ENCODE measurements at places on chromosomes 6 and 20.

DNA sequence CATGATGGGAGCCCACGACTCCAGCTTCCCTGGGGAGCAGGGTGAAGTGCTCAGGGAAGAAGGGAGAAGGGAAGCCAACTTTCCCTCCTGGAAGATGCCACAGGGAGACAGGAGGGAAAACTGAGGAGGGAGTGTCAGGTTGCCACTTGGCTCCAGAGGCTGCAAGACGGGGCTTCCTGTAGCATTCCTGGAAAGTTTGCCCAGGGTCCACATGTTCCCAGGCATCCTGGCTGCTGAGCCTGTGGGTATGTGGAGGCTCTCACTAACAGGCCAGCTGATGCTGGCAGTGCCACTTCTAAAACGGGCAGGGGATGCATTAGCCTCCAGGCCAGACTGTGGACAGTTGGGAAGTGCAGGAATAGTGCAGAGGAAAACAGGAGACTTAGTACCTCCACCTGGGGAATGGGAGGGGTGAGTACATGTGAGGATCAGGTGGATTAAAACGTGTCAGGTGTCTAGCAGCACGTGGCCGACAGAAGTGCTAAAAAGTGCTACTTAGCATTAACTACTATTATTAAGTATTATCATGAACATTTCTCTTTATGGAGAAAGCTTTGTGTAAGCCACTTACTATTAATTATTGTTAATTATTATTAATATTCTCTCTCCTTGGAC is 33.2 kb downstream of the BANF2 start:
- no peak for DNase-seq

- DNase-seq, result no peak
Measured at GRCh38 chr20:14997791-14998190, 660.4 kb upstream of the FLRT3 start.

GRCh38 chr6:157747370-157747769 is 75.7 kb upstream of the SNX9 start:
- DNase-seq, result no peak

DNA sequence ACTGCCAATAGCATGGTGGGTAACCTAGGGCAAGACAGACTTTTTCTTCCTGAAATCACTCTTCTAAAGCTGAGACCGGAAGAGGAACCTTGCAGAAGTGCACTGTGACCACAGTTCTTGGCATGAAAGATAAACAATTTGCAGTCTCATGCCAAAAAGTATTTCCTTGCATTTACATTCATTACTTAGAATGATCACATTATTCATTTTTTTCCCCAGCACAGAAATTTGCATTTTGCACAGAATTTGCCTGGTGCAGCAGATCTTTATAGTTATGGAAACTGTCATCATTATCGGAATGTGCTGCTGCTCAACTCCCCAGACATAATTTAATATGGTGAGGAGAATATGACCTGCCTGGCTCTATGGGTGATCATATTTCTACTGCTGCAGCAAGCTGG is 42.2 kb upstream of the EDN3 start:
- DNase-seq, result no peak

DNA sequence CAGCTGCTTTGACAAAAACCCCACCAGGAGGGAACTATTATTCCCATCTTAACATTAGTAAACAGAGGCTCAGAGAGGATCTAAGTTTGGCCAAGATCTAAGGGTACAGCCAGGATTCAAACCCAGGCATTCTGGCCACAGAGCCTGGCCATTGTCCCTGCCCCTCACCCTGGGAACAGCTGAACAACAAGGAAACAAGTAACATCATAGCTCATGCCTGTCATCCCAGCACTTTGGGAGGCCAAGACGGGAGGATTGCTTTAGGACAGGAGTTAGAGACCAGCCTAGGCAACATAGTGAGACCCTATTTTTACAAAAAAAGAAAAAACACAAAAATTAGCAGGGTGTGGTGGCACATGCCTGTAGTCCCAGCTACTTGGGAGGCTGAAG is 27.5 kb downstream of the TOX2 start:
- no peak for DNase-seq

DNA sequence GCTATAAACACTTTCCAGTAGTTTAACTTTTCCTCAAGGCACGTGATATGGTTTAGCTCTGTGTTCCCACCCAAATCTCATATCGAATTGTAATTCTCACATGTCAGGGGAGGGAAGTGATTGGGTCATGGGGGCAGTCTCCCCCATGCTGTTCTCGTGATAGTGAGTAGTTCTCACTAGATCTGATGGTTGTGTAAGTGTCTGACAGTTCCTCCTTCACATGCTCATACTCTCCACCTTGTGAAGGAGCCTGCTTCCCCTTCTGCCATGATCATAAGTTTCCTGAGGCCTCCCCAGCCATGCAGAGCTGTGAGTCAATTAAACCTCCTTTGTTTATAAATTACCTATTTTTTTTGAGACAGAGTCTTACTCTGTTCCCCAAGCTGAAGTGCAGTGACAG is 127.9 kb downstream of the DTNBP1 start:
- no peak for DNase-seq

DNA sequence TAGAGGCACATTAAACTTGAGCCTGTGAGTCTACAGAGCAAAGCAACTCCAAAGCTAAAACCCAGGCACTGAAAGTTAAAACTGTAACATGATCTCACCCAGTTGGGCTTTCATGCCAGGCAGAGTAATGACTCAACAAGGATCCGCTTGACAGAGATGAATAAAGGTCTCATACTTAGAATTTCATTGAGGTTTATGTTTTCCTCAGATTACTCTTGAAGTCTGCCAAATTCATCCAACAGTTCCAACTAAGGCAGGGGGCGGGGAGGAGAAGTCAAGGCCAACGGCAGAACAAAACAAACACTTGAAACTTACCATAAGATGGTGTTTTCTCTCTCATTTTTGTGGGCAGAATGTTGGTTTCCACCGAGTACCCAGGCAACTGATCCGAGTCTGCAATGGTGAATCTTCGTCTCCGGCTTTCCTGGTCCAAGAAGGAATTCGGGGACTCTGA is 54.0 kb upstream of the IPCEF1 start:
- no peak for DNase-seq

GRCh38 chr6:111450636-111451035 is 32.4 kb downstream of the REV3L start:
- DNase-seq, result no peak

DNA sequence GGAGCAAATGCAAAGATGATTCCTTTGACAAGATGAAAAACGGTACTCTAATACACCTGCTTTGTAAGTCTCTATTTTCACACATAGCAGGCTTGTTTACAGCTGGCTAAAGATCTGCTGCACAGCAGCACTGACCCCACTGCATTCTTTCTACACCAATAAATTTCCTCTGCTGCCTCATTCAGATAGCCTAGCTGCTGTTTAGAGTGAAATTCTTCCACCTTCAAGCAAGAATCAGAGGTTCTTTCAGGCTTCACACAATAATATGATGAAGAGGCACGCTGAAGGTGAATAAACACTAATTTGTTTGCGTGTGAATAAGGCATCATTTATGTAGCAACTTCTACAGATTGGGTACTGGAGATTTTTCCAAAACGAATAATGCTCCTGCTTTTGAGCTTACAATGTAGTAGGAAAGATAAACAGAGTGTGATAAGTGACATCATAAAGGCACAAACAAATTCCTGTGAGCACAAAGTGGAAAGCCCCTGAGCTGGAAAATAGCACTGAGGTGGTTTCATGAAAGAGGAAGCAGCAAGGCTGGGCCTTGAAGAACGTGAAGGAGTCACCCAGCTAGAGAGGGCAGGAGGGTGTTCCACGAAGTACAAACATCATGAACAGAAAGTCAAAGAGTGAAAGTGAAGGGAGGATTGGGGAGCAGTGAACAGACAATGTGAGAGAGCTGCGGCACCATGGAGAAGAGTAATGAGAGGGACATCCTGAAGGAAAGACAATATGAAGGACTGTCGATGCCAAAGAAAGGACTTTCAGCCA is 543.4 kb downstream of the CD83 start:
- peak; percentile 66 for DNase-seq

GRCh38 chr6:142697922-142698321 is 247.1 kb downstream of the HIVEP2 start:
- DNase-seq, result no peak

DNA sequence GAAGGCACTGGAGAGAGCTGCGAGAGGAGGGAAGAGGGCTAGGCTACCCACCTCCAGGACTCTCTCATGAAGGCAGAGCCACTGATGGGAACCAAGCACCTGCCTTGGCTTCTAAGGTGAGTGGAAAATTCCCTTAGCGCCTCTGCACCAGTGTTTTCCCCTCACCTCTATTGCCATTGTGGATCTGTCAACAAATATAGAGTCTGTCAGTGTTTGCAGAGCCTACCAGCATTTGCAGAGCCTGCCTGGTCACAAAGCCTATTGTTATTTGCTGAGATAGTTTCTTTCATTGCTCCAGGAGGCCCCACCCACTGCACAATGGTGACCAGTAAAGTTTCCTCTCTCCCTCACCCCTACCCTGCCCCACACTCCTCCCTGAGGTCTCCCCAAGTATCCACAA is 141.9 kb downstream of the MRPL14 start:
- no peak for DNase-seq

DNA sequence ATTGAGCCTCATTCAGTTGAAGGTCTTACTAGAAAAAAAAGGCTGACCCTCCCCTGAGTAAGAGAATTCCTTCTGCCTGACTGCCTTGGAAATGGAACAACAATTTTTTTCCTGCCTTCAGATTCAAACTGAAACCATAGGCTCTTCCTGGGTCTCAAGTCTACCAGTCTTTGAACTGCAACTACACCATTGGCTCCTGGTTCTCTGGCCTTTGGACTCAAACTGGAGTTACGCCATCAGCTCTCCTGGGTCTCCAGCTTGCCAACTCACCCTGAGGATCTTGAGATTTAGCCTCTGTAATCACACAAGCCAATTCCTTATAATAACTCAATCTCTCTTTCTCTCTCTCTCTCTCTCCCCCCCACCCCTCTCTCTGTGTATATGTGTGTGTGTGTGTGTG is 36.0 kb upstream of the SNX9 start:
- no peak for DNase-seq

DNA sequence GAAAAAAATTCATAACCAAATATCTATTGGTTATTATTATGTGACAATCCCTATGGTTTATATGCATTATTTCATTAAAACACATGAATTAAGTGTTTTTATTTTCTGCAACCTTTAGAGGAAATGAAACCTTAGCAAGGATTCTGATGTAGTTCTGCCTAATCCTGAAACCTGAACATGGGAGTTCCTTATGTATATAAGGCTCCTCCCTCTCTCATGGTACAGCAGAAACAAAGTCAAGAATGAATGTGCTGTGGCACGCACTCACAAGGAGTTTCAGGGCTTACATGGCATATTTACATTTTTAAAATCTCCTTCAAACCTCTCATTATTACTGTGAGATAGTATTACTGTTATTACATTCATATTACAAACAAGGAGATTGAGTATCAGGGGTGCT is 426.4 kb upstream of the CITED2 start:
- no peak for DNase-seq

GRCh38 chr20:45592574-45593189 is 13.6 kb upstream of the WFDC8 start:
- peak; percentile 40 for DNase-seq

DNA sequence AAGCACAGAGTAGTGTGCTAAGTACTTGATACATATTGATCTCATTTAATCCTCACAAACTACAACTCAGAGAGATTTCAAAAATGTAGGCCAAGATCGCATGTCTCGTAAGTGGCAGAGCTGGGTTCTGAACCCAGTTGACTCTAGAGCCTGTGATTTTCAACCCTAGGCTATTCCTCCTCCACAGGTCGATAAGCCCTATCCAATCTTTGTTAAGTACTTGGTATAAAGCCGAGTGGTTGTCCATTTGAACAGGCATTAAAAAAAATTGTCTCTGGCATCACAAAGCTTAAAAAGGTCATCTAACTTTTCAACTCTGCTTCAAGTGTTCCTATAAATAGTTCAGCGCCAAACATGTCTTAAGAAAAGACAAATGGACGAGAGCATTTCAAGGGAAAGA is 37.4 kb downstream of the LYRM4 start:
- no peak for DNase-seq

GRCh38 chr20:43836790-43837189 is 77.9 kb upstream of the TOX2 start:
- no peak for DNase-seq

DNA sequence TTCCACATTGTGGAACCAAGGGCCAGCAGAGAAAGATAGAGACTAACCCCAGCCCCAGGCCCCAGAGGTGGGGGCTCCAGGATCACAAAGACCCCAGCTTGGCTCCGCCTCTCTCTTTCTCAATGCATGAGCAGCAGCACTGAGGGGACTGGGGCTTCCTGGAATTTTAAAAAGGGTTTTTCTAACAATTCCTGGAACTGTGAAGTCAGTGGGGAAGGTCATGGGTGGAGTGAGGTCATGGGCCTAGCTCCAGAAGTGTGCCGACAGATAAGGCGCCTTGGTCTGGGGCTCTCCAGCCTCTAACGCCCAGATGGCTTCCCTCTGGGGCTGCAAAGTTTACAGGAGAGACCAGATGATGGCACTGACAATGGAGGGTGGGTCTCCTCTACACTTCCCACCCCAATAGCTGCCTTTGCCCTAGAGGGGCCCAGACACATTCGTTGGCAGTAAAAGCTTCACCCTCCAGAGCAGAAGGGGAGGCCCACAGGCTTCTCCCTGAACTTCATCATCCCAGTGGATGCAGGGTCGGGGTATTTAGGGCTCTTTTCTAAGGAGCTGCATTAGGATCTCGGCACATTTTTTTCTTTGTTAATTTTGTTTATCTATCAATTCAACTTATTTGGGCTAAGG is 46.9 kb upstream of the CD93 start:
- DNase-seq, result no peak

GRCh38 chr20:58069796-58070663 is 158.4 kb downstream of the ANKRD60 start:
- DNase-seq, result no peak

DNA sequence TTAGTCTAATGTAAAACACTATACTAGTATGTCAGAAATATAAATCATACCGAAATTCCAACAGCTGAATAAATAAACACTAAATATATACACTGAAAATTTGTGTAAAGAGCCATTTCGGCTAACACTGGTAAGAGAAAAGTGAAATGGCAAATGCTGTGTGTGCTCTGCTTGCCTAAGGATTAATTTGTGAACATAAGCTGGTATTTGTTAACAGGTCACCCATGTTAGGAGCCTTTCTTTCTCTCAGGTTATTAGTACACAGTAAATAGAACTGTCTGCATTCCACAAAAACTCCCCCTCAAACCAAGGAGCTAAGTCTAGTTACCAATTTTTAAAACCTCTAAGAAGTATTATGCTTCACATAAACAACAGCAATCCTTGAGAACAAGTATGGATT is 27.0 kb downstream of the ELOVL5 start:
- no peak for DNase-seq

DNA sequence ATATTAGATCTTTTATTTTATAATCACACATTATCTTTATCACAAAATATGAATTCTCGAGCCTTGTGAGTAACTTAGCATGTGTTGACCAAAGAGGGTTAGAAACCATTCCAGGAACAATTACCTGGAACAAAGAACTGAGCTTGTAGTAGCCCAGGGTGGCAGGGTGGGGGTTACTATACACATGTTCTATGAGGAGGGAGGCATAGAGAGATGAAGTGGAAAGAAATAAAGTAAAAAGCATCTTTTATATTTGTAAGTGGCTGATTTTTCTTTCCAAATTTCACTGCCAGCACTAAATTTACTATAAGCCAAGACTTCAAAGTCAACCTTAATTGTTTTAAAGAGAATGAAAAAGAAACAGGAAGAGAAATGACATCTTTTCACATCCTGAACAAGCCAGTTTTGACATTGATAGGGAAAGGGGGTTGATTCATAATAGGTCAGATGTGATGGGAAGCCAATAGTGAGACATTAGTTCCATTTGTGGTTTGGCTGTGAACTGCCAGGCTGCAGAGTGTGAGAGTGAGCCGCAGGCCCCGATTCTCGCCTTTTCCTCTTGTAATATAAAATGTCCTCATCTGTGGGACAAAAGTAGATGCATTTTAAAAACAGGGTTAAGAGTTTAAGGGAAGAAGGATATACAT is 52.7 kb upstream of the MYB start:
- DNase-seq, result no peak
